ENCODE measurements at places on chromosomes 13 and 19.

DNA sequence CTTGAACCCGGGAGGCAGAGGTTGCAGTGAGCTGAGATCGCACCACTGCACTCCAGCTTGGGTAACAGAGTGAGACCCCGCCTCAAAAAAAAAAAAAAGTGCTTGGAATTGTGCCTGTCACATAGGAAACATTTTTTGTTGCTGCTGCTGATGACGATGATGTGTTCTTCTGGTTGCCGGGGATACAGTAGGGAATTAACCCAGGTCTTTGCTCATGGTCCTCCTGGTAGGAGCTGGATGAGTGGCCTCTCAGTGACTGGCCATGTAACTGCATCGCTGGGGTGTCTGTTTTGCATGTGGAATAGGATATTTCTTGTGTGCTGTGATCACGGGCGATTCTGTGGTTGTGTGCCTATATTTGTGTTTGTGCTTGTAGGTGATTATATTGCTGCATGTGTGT, 4.7 kb upstream of the CNFN start:
- no peak overlapping the region for H3K4me3 ChIP-seq
- DNase-seq: no peak
- H3K4me1 ChIP-seq: peaks cover 20% of the 10 kb centered on the region

- no peaks in the 10 kb centered on the region for H3K4me1 ChIP-seq
- no peaks in the 10 kb centered on the region for H3K27me3 ChIP-seq
- DNase-seq: no peak
- no peak overlapping the region for H3K27ac ChIP-seq
- H3K36me3 ChIP-seq: peaks cover 90% of the 10 kb centered on the region
Observed at GRCh38 chr19:49829200-49829599, 11.1 kb downstream of the MED25 start.

DNA sequence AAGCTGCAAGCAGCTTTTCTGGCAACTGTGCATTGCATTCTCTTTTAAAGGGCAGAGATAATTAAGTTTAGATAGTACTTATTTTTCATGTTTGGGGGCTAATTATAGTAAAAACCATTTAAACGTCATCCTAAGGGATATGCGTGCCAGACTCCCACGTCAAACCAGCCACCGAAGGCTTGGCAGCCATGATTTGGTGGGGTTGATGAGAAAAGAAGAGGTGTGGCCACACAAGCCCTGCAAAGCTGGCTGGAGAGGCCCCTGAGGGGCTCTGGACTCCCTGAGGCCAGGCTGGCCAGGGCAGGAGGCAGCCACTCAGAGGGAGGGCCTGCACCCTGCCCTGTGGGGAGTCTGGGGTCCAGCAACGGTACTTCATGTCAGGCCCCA, 17.5 kb downstream of the PEPD start:
- H3K27ac ChIP-seq: no peak overlapping the region
- no peak overlapping the region for H3K4me3 ChIP-seq
- H3K4me1 ChIP-seq: peaks cover 20% of the 10 kb centered on the region
- DNase-seq: no peak
- H3K36me3 ChIP-seq: peaks cover 15% of the 10 kb centered on the region
- H3K27me3 ChIP-seq: no peaks in the 10 kb centered on the region

DNA sequence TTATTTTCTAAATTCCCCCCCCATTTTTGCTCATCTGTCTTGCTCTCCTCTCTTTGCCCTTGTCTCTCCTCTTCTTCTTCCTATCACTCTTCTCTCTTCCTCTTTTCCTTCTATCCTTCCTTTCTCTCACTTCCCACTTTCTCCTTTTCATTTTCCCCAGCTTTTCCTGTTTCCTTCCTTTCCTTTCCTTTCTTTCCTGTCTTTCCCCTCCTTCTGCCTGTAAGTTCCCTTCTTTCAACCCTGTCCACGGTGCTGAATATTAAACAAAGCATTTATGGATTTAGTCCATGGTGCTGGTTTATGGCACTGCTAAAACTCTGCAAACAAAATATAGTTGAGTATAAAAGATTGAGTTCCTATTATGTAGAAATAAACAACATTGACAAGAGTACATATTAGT, 27.6 kb downstream of the SCEL start:
- no peaks in the 10 kb centered on the region for H3K27me3 ChIP-seq
- H3K4me1 ChIP-seq: no peaks in the 10 kb centered on the region
- no peak for DNase-seq
- no peak overlapping the region for H3K4me3 ChIP-seq

GRCh38 chr19:3176715-3177501, 1.7 kb upstream of the S1PR4 start:
- no peak overlapping the region for H3K27ac ChIP-seq
- H3K4me1 ChIP-seq: peaks cover 5% of the 10 kb centered on the region
- no peak for DNase-seq
- no peaks in the 10 kb centered on the region for H3K27me3 ChIP-seq

- no peaks in the 10 kb centered on the region for H3K27me3 ChIP-seq
- H3K4me1 ChIP-seq: peaks cover 5% of the 10 kb centered on the region
- H3K36me3 ChIP-seq: no peaks in the 10 kb centered on the region
Observed at GRCh38 chr13:78121001-78121400, 202.4 kb upstream of the EDNRB start.

GRCh38 chr13:49636705-49637104, 8.4 kb downstream of the ARL11 start:
- H3K27me3 ChIP-seq: no peaks in the 10 kb centered on the region
- no peak overlapping the region for H3K4me3 ChIP-seq
- no peak overlapping the region for H3K27ac ChIP-seq
- H3K4me1 ChIP-seq: no peaks in the 10 kb centered on the region

GRCh38 chr19:31260171-31260933, 88.9 kb downstream of the TSHZ3 start:
- peaks cover 15% of the 10 kb centered on the region for H3K4me1 ChIP-seq
- H3K4me3 ChIP-seq: no peak overlapping the region
- no peak overlapping the region for H3K27ac ChIP-seq
- peaks cover 9% of the 10 kb centered on the region for H3K27me3 ChIP-seq

DNA sequence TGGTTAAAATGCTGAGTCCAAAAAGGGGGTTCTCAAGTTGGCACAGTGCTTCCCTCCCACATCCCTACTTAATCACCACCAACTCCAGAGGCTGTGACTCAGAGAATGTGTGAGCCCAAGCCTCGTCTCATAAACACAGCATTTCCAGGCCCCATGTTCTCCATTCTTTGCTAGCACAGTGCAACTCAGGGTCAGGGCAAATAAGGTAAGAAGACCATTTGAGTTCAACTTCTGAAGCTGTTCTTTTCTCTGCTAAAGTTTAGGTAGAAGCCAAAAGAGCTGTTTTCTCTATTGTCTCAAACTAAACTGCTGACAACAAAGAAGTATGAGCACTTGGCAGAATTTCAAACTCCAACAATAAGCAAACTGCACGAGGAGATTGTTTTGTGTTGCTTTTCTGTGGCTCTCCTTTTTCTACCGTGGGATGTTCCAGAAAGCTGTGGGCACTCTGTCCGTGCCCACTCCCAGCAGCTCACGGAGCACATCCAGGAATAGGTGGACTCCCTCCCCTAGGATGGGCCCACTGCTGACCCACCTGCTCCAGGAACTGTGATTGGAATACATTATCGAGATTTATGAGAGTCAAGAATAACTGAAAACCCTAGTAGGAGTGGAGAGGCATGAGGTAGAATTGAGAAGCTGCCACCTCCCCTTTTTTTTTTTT, 494.3 kb downstream of the COG6 start:
- no peaks in the 10 kb centered on the region for H3K27me3 ChIP-seq
- H3K4me1 ChIP-seq: no peaks in the 10 kb centered on the region
- peak; percentile 47 for DNase-seq

GRCh38 chr13:31930490-31930889, 101.1 kb upstream of the FRY start:
- no peaks in the 10 kb centered on the region for H3K36me3 ChIP-seq
- H3K27ac ChIP-seq: no peak overlapping the region
- no peak for DNase-seq
- H3K4me3 ChIP-seq: no peak overlapping the region

- H3K4me3 ChIP-seq: no peak overlapping the region
- no peak overlapping the region for H3K27ac ChIP-seq
- DNase-seq: no peak
- H3K4me1 ChIP-seq: peaks cover 12% of the 10 kb centered on the region
- H3K27me3 ChIP-seq: no peaks in the 10 kb centered on the region
Observed at GRCh38 chr13:67061750-67062149, 168.4 kb downstream of the PCDH9 start.

DNA sequence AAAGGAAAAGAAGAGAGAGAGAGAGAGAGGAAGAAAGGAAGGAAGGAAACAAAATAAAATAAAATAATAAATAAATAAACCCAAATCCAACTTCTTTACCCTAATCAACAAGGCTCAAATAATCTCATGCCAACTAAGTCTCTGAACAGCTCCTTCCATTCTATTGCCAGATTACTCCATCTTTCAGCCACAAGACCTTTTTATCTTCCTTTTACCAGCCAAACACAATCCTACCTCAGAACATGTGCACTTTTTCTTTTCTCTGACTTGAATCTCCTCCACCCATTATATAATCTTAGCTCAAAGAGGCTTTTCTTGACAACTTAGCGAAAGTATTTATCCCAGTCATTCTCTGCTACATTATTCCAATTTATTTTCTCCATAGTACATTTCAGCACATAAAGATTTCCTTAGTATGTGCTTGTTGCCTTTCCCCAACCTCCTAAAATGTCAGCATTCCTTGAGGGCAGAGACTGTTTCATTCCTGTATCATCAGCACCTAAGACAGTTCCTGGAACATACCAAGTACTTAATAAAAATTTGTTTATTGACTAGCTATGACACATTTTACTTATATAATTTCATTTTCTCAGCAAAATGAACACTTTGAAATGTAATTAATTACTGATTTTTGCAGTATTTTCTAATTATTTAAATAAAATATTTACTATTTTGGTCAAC, 33.5 kb upstream of the USPL1 start:
- no peak for DNase-seq
- no peaks in the 10 kb centered on the region for H3K27me3 ChIP-seq
- H3K36me3 ChIP-seq: no peaks in the 10 kb centered on the region

- H3K4me3 ChIP-seq: peak overlapping the region; percentile 12
- H3K27ac ChIP-seq: peak overlapping the region; percentile 92
- H3K36me3 ChIP-seq: peaks cover 27% of the 10 kb centered on the region
- H3K27me3 ChIP-seq: no peaks in the 10 kb centered on the region
- peaks cover 58% of the 10 kb centered on the region for H3K4me1 ChIP-seq
Observed at GRCh38 chr19:38693380-38694223, 46.2 kb downstream of the ACTN4 start.

GRCh38 chr19:17951157-17951989, 15.5 kb upstream of the KCNN1 start:
- H3K27ac ChIP-seq: no peak overlapping the region
- peak overlapping the region; percentile 11 for H3K4me3 ChIP-seq
- no peak for DNase-seq
- peaks cover 78% of the 10 kb centered on the region for H3K27me3 ChIP-seq

GRCh38 chr19:29381353-29382203, 144.2 kb upstream of the VSTM2B start:
- no peak overlapping the region for H3K4me3 ChIP-seq
- no peaks in the 10 kb centered on the region for H3K36me3 ChIP-seq
- no peaks in the 10 kb centered on the region for H3K27me3 ChIP-seq
- no peak for DNase-seq
